ENCODE measurements at places on chromosomes 2 and 18. TPM values are rescaled to one million over a fixed set of nuclear protein-coding genes. Genes with fewer than 3 reads are reported as not detected.

The TTN gene
- total RNA-seq: 47.4 TPM

GRCh38 chr2:167331636-167332232 lies 443.5 kb downstream of the XIRP2 start:
- H3K4me3 ChIP-seq: no peak overlapping the region
- H3K27me3 ChIP-seq: no peaks in the 10 kb centered on the region
- H3K4me1 ChIP-seq: no peaks in the 10 kb centered on the region
- H3K27ac ChIP-seq: no peak overlapping the region
- DNase-seq: no peak

The PCARE gene
- 0.09 TPM for total RNA-seq

DNA sequence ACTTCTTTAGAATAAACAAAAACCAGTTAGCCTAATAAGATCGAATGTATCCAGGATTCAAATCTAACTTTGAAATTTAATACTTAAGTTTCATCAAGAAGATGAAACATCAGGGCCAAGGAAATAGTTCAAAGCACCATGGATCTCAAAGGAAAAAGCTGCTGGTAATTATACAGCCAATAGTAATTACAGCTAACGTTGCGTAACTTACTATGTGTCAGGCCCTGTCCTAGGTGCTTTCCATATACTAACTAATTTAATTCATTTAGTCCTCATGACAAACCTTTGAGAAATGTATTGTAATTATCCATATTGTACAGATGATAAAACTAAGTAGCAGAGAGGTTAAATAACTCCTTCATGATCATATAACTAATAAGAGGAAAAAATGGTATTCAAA lies 598.6 kb downstream of the NYAP2 start:
- no peaks in the 10 kb centered on the region for H3K36me3 ChIP-seq
- no peak overlapping the region for H3K27ac ChIP-seq
- no peak overlapping the region for H3K4me3 ChIP-seq

DNA sequence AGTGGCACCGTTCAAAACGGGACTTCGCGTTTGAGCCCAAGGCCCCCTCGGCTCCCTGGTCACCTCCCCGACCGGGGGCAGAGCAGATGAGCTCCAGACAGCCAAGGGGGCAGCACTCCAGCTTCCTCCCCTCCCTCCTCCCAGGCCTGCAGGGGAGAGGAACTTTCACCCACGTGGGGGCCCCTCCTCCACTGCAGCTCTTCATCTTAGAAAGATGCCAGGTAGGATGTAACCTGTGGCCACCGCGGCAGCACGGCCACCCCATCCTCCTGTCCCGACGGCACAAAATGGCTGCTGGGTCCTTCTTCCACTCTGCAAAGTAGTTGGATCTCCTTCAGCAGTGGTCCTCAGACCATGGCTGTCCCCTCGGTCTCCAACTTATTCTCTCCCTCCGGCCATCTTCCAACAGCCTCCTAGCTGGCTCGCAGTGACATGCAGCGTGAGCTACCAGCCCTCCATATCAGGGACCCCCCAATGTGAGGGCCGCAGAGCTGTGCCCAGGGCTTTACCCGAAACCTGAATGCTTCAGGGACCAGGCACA lies 94.5 kb upstream of the ID2 start:
- DNase-seq: no peak
- no peak overlapping the region for H3K27ac ChIP-seq
- no peak overlapping the region for H3K4me3 ChIP-seq
- no peaks in the 10 kb centered on the region for H3K27me3 ChIP-seq
- peaks cover 3% of the 10 kb centered on the region for H3K4me1 ChIP-seq

The CCDC148 gene
- 4.2 TPM for total RNA-seq

The GALNT13 gene
- 1.4 TPM for total RNA-seq

GRCh38 chr2:7954234-7954633 lies 727.6 kb upstream of the ID2 start:
- H3K27me3 ChIP-seq: no peaks in the 10 kb centered on the region
- no peaks in the 10 kb centered on the region for H3K36me3 ChIP-seq
- no peak overlapping the region for H3K27ac ChIP-seq
- no peak overlapping the region for H3K4me3 ChIP-seq
- DNase-seq: no peak

The SCYGR6 gene
- total RNA-seq: not detected

The MAP3K19 gene
- 21.1 TPM for total RNA-seq

The TMEM169 gene
- 0.63 TPM for total RNA-seq

The CNRIP1 gene
- total RNA-seq: 13.6 TPM

DNA sequence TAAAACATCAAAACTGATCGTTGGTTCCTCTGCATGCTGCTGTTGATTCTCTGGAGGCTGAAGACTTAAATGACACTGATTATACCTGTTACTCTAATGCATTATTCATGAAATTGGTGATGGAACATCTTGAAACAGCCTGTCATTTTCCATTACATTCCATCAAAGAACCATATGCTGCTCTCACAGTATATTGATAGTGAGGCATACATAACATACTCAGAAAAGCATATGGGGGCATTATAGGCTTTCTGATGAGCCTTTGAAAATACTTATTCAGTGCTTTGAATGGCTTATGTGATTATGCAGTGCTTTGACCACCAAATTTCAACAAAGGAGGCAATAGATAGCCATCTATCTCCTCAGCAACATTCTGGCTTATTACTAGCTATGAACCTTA lies 392.1 kb downstream of the CDH19 start:
- H3K27me3 ChIP-seq: no peaks in the 10 kb centered on the region
- no peak overlapping the region for H3K4me3 ChIP-seq
- no peaks in the 10 kb centered on the region for H3K36me3 ChIP-seq
- H3K4me1 ChIP-seq: no peaks in the 10 kb centered on the region

The DUSP19 gene
- total RNA-seq: 4.8 TPM

DNA sequence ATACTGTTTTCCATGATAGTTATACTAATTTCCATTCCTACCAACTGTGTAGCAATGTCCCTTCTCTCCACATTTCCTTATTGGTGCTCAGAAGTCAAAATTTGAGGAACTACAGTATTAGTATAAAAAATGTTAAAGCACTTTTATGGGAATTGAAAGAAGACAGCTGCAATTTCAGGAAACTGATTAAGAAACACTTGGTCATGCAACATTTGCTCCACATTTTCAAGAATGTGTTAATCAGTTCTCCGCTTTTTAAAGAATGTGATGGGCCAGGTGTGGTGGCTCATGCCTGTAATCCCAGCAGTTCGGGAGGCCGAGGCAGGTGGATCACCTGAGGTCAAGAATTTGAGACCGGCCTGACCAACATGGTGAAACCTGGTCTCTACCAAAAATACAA lies 33.6 kb upstream of the MGAT4A start:
- no peaks in the 10 kb centered on the region for H3K36me3 ChIP-seq
- no peak for DNase-seq

- H3K27ac ChIP-seq: no peak overlapping the region
- no peak for DNase-seq
- H3K4me1 ChIP-seq: peaks cover 8% of the 10 kb centered on the region
- no peaks in the 10 kb centered on the region for H3K27me3 ChIP-seq
- no peaks in the 10 kb centered on the region for H3K36me3 ChIP-seq
- H3K4me3 ChIP-seq: no peak overlapping the region
These were observed 21.3 kb upstream of the COPS8 start for GRCh38 chr2:237064203-237065070.

- peak overlapping the region; percentile 80 for H3K27ac ChIP-seq
- H3K36me3 ChIP-seq: no peaks in the 10 kb centered on the region
- no peaks in the 10 kb centered on the region for H3K27me3 ChIP-seq
- DNase-seq: peak; percentile 53
- peaks cover 65% of the 10 kb centered on the region for H3K4me1 ChIP-seq
These were observed 116.8 kb downstream of the SPTBN1 start for GRCh38 chr2:54572636-54573536.

The OSBPL6 gene
- total RNA-seq: 12.2 TPM
